ENCODE measurements at places on chromosomes 2 and 18.

GRCh38 chr2:223591596-223591995 lies 10.6 kb downstream of the SCG2 start:
- no peak for DNase-seq

DNA sequence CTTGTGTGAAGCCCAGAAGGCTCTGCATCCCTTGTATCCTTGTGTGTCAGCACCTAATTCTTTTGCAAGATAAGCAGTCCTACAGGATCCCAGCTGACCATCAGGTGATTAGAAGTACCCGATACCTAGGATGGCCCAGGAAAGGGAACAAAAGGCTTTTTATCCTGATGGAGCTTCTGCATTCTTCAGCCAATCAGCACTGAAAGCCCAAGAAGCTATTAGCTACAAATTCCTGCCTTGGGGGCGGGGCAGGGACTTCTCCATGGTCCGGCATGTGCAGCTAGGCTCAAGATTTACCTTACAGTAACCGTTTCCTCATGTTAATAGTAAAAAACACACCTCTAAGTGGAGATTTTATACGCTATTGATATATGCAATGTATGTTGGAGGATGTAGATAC lies 264.6 kb upstream of the THUMPD2 start:
- DNase-seq, result no peak

DNA sequence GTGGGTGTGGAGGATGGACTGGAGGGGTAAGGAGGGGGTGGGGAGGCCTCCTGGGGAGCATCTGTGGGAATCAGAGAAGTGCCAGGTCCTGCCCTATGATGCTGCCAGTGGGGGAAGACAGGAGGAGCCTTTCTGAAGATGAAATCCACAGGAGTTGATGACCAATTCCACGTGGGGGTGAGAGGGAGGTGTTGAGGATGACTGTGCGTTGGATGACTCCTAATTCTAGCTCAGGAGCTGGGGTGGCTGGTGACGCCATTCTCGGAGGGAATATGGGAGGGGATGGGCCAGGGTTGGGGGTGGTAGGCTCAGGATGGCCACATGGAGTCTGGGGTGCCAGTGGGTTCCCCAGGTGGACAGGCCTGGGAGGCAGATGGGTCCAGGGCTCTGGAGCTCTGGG lies 32.3 kb downstream of the EMX1 start:
- DNase-seq, result no peak

DNA sequence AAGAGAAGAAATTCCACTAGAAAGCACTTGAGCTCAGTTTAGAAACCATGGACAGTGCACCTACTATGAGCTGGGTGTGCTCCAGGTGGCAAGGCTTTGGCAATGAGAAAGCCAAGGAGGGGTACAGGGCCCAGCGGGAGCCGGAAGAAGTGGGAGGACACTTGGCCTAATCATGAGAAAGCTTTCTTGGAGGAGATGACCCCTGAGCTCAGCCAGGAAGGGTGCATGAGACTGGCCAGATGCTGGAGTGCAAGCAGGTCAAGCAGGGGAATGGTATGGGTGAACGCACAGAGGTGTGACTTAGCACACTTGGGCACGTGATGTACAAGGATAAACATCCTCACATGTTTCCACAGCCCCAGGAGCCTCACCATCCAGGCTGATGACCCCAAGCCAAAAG lies 97.2 kb upstream of the GLI2 start:
- no peak for DNase-seq

GRCh38 chr18:62486290-62486964 lies 36.4 kb upstream of the ZCCHC2 start:
- no peak for DNase-seq

DNA sequence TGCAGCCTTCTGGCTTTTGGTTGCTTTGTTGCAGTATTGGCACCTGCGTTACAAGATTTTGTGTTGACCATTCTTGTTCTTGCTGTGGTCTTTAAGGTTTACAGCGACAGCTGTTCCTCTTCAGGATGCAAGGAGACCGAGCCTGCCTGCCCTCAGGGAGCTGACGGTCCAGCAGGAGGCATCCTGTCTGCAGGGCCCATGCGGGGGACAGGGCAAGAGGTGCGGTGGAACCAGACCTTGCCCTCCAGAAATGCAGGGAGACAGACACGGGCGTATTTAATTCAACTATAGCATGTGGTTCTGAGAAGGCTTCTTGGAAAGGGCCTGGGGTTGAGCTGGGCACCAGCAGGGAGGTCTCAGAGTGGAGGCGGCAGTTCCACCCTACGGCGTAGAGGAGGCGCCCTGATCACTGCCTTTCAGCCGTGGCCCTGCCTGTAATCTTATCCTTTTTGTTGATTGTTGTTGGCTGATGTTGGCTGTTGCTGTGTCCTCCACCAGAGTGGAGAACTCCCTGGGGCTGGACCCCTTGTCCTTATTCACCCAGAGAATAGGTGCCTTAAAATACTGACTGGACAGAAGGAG lies 71.7 kb downstream of the HPCAL1 start:
- DNase-seq, result no peak

- no peak for DNase-seq
These were observed 35.8 kb upstream of the DYSF start for GRCh38 chr2:71417300-71418202.

- DNase-seq, result no peak
These were observed 93.5 kb upstream of the SPATS2L start for GRCh38 chr2:200212862-200213425.

DNA sequence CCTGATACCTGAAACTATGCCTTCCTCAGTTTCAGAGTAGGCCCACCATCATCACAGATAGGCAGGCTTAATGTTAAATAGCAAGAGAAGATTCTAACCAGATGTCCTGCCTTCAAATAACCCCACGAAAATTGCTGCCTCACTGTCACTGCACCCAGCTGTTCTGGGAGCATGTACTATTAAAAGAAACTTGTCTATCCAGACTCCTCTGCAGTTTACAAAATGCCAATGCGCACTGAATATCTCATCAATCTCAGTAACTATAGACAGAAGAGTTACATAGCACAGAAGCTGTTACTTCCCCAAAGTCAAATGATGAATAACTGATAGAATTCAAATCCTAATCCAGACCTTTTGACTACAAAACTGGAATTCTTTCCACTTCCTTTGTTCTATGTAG lies 43.9 kb downstream of the WDR75 start:
- DNase-seq, result no peak

- no peak for DNase-seq
These were observed 21.5 kb downstream of the SOWAHC start for GRCh38 chr2:109635426-109636304.

DNA sequence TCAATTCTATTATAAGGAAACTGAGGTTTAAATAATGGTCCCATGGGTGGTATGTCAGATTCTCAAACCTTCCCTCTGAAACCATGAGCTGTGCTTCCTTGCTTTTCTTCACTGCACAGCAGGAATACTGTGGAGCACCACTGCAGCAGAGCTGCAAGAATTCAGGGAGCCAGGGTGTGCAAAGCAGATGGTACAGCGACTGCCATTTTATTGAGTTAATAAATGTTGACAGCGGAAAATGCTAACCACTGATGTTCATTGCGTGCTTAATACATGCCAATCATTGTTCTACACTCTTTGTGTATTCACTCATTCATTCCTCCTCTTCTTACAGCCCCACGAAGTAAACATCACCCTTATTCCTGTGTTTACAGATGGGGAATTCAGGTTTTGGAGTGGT lies 152.2 kb upstream of the THSD7B start:
- no peak for DNase-seq

DNA sequence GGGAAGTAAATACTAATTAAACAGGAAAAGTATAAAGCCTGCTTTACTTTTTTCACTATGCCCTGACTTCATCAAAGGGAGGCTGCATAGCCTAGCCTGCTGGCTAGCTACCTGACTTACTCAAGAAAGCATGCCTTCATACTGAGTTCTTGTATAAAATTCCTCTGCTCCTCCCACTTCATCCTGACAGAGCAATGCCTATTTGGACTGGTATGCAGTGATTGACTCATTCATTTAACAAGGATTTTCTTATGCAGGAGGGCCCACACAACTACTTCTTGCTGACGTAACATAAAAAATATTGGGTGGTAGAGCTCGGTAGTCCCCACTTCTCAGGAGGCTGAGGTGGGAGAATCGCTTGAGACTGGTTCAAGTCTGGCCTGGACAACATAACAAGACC lies 70.5 kb downstream of the PRPF40A start:
- DNase-seq, result no peak

GRCh38 chr2:40227210-40227609 lies 224.7 kb downstream of the SLC8A1 start:
- no peak for DNase-seq

DNA sequence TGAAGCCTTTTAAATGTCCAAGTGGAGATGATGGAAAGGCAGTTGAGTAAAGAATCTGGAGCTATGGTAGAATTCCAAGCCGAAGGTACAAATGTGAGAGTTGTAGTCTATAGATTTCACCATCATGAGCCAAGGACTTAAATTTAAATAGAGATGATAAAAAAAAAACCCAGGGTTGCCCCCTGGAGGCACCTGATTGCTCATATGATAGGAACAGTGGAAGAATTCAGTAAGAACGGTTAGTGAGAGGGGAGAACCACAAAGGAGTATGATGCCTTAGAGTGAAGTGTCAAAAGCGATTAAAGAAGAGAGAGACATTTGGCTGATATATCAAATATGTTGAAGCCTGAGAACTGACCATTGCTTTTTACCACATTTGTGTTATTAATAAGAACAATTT lies 11.9 kb downstream of the NYAP2 start:
- DNase-seq, result no peak

- no peak for DNase-seq
These were observed 33.0 kb downstream of the ERBB4 start for GRCh38 chr2:212505586-212505985.

- DNase-seq, result no peak
These were observed 49.1 kb downstream of the GREB1L start for GRCh38 chr18:21291106-21291505.

DNA sequence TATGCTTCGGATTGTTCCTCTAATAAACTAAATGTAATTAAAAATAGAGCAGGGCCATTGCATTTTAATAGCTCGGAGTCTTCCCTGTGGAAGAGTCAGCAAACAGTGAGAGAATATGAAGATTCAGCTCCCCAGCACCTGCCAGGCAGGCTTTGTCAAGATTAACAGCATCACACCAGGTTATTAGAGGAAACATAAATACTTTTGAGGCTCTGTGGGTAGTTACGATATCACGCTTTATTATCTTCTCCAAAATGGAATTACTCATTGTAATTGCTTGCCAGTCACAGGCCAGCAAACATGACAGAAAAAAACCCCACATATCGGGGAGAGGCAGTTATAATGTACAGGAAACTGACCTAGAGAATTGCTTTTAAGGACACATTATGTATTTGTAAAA lies 303.9 kb downstream of the CPS1 start:
- no peak for DNase-seq

DNA sequence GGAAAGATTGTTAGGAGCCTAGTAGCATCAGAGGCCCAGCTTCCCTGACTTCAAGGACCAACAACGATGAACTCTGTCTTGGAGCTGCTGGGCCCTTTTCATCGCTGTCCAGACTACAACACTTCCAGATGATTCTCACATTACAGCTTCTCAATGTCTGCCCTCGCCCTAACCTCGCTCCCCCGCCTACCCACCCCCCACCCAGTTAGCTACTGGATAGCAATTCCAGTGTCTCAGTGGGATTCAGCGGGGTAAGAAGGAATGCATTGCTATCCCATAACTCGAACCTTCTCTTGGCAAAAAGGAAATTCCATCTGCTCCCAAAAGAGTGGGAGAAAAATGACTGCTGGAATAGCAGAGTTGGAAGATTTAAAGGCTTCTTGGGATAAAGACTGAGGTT lies 65.0 kb downstream of the RPL37A start:
- no peak for DNase-seq

DNA sequence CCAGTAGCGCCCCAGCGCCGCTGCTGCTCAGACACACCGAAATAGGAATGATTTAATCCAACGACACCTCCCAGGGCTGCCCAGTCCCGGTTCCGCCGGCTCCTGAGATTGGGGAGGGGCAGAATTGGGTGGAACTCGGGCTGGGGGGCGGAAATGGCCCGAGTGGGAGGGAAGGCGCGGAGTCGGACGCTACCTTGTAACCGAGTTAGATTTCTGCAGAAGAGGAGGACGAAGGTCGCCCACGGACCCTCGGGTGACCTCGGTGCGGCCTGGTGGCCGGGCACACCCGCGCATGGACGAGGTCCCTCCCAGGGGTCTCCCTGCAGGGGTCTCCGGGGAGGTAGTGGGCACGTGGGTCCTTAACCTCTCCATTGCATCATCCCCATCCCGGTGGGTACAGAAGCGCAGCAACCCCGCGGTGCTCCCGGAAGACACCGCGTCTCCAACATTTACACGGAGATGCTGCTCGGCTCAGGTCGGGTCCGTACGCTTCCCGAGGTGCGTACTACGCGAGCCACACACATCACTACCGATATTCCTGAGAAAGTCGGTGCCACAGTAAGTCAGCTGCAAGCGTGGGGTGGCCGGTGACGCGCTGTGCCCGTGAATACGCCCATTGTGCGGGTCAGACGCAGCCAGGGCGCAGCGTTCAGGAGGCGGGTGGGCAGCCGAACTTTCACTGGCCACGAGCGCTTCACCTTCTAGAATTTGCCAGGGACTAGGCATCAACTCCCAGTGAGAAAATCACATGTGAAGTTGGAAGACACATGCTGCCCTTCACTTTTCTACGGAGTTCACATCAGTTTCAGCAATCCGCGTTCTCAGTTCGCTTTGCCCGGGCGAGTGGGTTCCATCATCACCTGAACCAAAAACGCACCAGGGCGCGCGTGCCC lies 3.0 kb downstream of the ZNF516 start:
- no peak for DNase-seq

- no peak for DNase-seq
These were observed 483.9 kb upstream of the TRIB2 start for GRCh38 chr2:12232876-12233275.

DNA sequence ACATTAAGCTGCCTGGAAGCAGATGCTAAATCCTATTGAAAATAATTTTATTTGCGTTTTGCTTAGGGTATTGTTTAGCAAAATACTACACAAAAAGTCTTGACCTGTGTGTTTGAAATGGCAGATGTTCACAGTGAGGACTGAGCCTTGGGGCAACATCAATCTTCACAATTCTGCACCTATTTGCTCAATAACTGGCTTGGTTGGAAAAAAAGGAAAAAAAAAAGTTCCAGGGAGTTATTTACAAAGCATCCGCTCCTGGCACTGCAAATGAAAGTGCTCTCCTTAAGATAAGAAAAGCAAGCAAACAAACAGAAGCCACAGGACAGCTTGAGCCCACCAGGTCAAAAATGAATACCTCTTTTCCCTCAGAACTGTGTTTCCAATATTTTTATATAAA lies 77.7 kb downstream of the MAP2 start:
- DNase-seq, result no peak

GRCh38 chr2:161604901-161605300 lies 19.3 kb upstream of the SLC4A10 start:
- no peak for DNase-seq

DNA sequence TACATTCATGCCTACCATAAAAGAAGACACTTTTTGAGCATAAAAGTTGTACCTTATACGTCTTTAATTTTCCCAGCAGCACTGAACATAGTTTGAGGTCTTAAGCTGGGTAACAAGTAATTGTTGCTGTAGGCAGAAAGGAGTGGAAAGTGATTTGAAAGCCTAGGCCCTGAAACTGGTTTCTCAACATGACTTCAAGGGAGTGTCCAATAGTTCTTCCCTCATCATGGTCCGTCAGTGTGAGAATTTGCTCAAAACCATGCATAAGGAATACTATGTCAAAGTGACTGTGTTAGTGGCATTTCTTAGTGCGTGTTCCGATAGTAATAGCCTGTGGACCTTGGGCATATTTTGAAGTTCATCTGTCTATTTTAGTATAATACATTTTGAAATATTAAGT lies 463.1 kb downstream of the PTPRM start:
- no peak for DNase-seq
